Endothelial cell of umbilical vein (primary cell): ENCODE measurements at places on chromosomes 7 and 10. TPM values are rescaled to one million over a fixed set of nuclear protein-coding genes. Genes with fewer than 3 reads are reported as not detected.

DNA sequence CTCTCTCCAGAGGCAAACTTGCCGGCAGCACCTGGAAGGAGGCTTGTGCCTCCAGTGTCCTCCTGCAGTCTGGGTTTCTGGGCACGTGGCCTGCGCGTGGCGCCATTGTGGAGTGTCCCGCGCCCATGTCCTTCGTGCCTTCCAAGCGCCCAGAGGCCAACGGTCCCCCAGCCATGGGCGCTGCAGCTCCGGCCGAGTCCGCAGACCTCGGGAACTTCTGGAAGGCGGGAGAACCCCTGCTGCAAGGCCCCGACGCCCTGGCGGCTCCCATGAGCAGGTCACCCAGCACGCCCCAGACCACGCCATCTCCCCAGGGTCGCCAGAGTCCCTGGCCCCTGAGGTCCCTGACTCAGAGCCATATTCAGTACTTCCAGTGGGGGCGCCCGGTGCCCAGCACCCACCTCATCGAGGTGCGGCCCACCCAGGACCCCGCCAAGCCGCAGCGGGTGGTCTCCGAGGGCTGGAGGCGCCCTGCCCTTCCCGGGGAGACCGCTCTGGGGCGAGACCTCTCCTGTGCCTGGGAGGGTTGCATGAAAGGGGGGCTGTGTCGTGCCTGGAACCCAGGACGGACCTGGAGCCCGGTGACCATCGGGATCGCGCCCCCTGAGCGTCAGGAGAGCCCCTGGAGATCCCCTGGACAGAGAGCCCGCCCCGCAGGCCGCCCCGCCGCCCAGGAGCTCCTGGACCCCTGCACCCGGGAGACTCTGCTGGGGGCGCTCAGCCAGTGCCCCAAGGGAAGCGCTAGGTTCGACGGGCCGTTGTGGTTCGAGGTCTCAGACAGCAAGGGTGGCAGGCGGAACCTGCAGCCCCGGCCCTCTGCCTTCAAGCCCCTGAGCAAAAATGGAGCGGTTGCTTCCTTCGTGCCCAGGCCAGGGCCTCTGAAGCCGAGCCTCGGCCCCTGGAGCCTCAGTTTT lies at the start of gene POM121L12:
TSS of gene POM121L12 (plus strand) at position 135 of the 914 bp plus-strand sequence. CDS start at position 174, 39 bp downstream.
- no peaks in the 10 kb centered on the region for H3K27me3 ChIP-seq

DNA sequence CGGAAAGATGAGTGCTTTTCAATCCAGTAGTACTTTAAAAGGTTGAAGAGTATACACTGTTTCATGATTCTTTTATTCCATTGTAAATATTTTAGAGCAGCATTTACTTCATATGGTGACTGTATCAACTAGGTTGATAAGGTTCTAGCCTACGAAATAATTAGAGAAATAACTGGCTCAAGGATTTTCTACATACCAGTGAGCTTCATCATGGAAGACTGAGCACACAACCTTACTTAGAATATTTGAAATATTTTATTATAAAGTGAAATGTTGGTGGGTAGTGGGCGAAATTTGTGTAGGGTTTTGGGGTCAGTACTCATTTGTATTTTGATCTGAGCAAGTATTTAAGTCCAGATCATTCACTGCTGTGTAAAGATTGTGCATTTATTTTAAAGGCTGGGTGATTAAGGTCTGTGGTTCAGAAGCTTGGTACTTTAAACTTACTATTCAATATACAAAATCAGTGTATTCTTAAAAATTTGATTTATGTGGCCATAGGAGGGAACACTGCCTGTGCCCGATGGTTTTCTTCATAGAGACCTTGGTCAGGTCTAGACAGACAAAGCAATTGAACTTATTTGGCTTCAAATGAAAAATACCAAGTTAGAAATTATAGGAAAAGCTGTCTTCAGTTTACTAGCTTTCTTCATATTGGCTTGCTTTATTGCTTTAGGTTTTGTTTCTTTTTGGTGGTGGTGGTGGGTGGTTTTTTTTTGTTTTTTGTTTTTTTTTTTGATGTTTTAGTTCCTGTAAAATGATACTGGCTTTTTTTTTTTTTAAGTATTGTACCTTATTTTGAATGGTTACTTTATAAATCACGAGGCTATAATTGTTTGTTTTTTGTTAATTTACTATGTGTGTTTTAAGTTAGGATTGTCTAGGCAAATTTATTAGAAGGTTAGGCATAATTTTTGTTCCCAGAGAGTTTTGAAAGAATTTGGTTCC lies 3.0 kb downstream of the KMT2E start:
- peak overlapping the region; percentile 97 for H3K4me3 ChIP-seq
- H3K27ac ChIP-seq: no peak overlapping the region
- peaks cover 24% of the 10 kb centered on the region for H3K4me1 ChIP-seq
- DNase-seq: peak; percentile 47

DNA sequence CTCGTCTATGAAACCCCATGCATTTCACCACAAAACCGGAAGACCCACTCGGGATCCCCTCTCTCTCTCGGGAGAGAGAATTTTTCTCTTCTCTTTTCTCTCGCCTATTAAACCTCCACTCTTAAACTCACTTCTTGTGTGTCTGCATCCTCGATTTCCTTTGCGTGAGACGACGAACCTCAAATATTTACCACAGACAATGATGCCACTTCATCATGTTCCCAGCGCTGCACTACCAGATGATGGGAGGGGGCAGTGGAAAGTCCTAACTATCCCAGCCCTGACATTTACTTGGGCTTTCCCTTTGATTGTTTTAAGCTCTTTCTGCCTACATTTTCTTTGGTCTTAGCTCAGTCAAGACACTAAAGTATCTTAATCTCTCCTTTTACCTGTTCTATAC lies 906.7 kb downstream of the GRID1 start:
- no peak overlapping the region for H3K4me3 ChIP-seq
- no peaks in the 10 kb centered on the region for H3K27me3 ChIP-seq
- no peaks in the 10 kb centered on the region for H3K36me3 ChIP-seq
- H3K27ac ChIP-seq: no peak overlapping the region

DNA sequence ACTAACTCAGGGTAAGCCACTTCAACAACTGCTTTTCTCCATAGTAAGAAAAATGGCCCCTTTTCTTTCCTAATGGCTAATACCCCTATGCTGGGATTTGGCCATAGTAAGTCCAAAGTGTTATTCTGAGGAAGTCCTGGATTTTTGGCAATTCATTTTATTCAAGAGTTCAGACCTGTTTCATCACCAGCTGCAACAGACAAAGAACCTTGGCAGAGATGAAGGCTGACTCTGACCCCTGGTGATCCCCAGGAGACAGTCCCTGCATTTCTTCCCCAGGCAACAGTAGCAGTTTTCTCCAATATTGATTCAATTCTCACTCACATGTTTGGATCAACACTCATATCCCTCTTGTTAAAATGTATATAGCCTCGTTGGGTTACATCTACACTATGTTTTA lies 145.2 kb downstream of the RNF133 start:
- no peaks in the 10 kb centered on the region for H3K36me3 ChIP-seq
- no peaks in the 10 kb centered on the region for H3K27me3 ChIP-seq
- DNase-seq: no peak
- no peaks in the 10 kb centered on the region for H3K4me1 ChIP-seq
- H3K27ac ChIP-seq: no peak overlapping the region

- H3K4me1 ChIP-seq: peaks cover 14% of the 10 kb centered on the region
- H3K36me3 ChIP-seq: no peaks in the 10 kb centered on the region
- H3K27ac ChIP-seq: no peak overlapping the region
Measured at GRCh38 chr10:15245530-15245929, 77.0 kb upstream of the NMT2 start.

DNA sequence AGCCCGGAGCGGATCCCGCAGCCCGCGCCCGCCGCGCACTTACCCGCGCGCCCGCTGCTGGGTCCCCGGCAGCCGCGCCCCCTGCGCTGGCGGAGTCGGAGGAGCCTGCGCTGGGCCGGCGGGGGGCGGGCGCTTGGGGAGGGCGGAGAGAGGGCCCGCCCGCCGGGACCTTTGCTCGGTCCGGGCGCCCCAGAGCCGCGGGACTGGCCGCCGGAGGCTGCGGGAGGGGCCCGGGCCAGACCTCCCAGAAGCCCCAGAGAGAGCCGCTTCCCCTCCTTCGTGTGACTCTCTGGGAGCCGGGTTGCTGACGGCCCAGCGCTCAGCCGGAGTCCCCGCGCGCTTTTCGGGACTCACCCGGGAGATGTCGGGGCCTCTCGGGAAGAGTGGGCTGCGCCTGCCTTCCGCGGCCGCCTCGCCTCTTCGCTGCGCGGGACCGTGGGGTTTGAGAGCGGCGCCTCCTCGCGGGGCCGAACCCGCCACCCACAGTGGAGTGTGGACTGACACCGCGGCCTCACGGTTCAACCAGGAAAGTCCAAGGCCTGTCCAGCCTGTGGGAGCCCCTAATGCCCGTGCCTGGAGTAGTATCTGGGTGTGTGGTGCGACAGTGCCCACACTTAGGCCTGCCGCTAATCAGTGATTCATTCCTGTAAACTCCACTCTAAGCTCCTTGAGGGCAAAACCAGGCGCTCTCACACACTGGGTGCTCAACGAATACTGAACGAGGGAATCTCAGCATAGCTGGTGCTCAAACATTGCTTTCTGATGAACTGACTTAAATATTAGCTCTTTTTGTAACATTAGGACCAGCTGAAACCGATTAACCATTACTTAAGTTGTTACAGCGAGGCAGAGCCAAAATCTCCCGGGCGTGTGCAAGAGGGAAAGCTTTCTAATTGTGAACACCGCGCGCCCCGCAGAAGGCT lies at the start of gene GSDME:
TSS of gene GSDME (minus strand) at position 112 of the 923 bp plus-strand sequence. CDS start 7,690 bp downstream, outside the sequence.
- DNase-seq: peak; percentile 62
- peak within 1 kb of the TSS; percentile 55 for H3K4me3 ChIP-seq
- peaks cover 24% of the 10 kb centered on the region for H3K4me1 ChIP-seq
- peak within 1 kb of the TSS; percentile 63 for H3K27ac ChIP-seq

DNA sequence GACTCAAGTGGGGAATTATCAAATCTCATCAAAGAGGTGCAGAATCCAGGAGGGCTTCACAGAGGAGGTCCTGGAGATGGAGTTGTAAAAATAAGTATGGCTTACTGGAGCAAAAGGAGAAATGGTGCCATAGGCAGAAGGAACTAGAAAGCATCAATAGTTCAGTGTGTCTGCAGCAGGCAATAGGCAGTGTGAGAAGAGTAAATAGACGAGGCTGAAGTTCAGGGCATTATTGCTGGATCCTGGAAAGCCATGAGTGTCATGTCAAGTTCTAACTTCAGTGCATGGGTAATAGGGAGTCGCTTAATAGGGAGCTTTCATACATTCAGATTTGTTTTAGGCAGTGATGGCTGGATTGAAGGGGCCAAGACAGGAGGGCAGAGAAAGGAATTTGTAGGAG lies 39.3 kb downstream of the CYP26A1 start:
- peaks cover 8% of the 10 kb centered on the region for H3K27me3 ChIP-seq
- DNase-seq: no peak
- H3K4me3 ChIP-seq: no peak overlapping the region
- H3K4me1 ChIP-seq: no peaks in the 10 kb centered on the region

DNA sequence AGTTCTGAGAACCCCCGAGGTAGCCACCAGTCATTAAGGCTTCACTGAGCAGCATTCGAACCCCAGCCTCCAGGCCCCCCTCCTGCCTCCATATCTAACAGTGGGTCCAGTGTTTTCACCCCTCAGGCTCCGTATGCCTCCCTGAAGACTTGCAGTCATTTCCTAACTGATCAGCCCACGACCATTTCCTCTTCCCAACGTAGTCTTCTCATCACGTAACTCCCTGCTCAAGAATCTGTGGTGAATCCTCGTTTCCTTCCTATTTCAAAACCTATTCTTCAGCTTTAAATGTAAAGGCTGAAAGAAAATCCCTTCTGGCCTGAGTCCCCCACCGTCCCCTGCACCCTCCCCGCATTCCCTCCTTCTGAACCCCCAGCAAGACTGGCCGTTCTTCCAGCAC lies 21.1 kb downstream of the FRMD4A start:
- no peaks in the 10 kb centered on the region for H3K4me1 ChIP-seq
- H3K36me3 ChIP-seq: no peaks in the 10 kb centered on the region
- H3K27me3 ChIP-seq: peaks cover 11% of the 10 kb centered on the region

GRCh38 chr10:80453056-80453841 lies 861 bp upstream of the TSPAN14 start:
- peak overlapping the region; percentile 25 for H3K4me3 ChIP-seq
- no peaks in the 10 kb centered on the region for H3K27me3 ChIP-seq
- H3K4me1 ChIP-seq: peaks cover 34% of the 10 kb centered on the region
- H3K36me3 ChIP-seq: no peaks in the 10 kb centered on the region

DNA sequence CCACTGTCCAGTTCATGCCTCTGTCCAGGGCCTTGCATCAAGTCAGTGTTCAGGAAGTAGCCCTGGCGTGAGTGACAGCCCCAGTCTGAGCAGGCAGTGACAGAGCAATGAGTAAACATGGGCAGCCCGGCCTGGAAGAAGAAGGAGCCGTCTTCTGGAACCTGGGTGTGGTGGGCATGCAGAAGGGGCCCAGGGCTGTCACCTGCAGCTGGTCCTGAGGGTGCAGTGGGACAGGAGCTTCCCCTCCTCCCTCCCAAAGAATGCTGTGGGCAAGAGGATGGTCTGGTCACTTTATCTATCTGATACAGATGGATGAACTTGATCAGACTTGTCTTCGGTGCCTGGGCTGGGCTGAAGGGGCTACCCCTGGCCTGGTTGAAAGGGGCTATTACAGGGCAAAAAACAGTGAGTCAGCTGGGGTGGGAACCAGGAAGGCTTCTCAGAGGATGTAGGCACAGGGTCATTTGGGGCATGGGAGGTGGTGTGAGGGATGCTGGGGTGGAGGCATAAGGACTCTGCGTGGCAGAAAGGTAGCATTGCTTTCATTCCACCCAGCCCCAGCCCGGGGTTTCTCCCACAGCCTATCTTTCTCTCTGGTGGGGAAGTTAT lies 42.7 kb upstream of the PPIF start:
- no peak for DNase-seq
- H3K4me3 ChIP-seq: no peak overlapping the region
- no peaks in the 10 kb centered on the region for H3K4me1 ChIP-seq
- H3K27ac ChIP-seq: no peak overlapping the region

GRCh38 chr10:125164421-125164820 lies 4.1 kb upstream of the CTBP2 start:
- no peaks in the 10 kb centered on the region for H3K4me1 ChIP-seq
- no peaks in the 10 kb centered on the region for H3K36me3 ChIP-seq
- H3K4me3 ChIP-seq: no peak overlapping the region
- no peak for DNase-seq

DNA sequence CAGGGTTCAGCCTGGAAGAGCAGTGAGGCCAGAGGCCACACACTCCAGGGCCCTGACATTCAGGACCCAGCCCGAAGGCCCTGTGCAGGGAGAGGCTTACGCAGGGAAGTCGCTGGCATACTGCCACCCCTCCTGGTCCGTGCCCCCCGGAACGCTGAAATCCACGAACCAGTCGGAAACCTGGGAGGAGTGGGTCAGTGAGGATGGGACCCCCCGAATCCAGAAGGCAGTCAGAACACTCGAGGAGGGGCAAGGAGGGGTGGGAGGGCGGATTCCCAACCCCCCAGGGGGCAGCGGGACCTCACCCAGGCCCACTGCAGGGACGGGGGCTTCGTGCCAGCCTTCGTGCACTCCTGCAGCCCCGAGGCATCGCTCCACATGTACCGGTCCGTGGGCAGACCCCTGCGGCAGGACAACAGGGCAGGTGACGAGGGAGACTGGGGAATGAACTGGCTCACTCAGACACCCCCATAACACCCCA lies 13.5 kb downstream of the BHLHA15 start:
- H3K4me1 ChIP-seq: no peaks in the 10 kb centered on the region
- no peak for DNase-seq
- H3K36me3 ChIP-seq: peaks cover 27% of the 10 kb centered on the region
- no peak overlapping the region for H3K27ac ChIP-seq

Gene OPN4
- total RNA-seq: not detected in 2 replicates

Gene RSPH10B2
- total RNA-seq: not detected in 2 replicates

Gene ANKRD26
- 7.2 and 9.5 TPM in 2 replicates for total RNA-seq

Gene ACHE
- 0.18 TPM in 2 replicates for total RNA-seq

Gene TSPAN33
- 0.16 TPM in 1 of 2 replicates, not detected in the other for total RNA-seq

Gene SLC35B4
- total RNA-seq: 20.2 and 22.1 TPM in 2 replicates

Gene CUBN
- total RNA-seq: 2.7 and 3.0 TPM in 2 replicates
